Activated T-helper 17 cell treated with anti-CD3 and anti-CD28 coated beads, Interleukin-2, amount 50 U/mL, for 72 hours (primary cell): ENCODE measurements at places on chromosomes 4 and X. TPM values are rescaled to one million over a fixed set of nuclear protein-coding genes. Genes with fewer than 3 reads are reported as not detected.

The FGF5 gene
- total RNA-seq, result not detected

The FGF16 gene
- total RNA-seq, result not detected

The NPNT gene
- total RNA-seq, result not detected

The UNC5C gene
- total RNA-seq, result 0.13 TPM

DNA sequence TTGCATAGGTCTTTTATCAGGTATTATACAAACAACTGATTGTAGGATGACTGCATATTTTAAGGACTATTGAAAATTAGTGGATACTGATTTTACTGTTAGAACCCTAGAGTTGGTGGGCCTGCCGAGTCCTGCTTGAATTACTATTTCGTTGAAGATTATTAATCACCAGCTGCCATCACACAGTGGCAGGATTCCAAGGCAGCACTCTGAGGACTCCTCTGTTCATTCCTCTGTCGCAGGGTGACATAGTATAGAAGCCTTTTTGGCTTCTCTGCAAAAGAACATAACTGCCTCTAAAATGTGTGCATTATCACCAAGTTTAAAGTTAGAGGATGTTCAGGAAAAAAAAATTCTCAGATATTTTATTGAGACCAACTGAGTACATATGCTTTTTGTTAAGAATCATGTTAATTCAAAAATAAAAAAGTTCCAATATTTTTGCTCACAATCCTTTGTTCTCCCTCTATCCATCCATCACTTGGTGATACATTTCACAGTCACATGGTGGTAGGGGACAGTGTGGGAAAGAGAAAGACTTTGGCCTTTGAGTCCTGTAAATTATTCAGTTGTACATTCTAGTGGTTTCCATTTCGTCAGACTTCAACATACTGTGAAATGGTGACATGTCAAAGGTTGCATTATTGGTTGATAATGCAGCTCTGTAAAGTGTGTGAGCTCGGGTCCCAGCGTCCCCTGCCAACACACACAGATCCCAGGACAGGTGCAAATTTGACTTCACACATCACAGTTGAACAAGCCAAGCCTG lies 332.5 kb downstream of the GRID2 start:
- ATAC-seq, result no peak

GRCh38 chrX:18348047-18348446 lies 6.4 kb downstream of the SCML2 start:
- ATAC-seq, result no peak

- ATAC-seq, result peak; percentile 82
Observed at GRCh38 chr4:3880615-3881120, 114.5 kb downstream of the ADRA2C start.

DNA sequence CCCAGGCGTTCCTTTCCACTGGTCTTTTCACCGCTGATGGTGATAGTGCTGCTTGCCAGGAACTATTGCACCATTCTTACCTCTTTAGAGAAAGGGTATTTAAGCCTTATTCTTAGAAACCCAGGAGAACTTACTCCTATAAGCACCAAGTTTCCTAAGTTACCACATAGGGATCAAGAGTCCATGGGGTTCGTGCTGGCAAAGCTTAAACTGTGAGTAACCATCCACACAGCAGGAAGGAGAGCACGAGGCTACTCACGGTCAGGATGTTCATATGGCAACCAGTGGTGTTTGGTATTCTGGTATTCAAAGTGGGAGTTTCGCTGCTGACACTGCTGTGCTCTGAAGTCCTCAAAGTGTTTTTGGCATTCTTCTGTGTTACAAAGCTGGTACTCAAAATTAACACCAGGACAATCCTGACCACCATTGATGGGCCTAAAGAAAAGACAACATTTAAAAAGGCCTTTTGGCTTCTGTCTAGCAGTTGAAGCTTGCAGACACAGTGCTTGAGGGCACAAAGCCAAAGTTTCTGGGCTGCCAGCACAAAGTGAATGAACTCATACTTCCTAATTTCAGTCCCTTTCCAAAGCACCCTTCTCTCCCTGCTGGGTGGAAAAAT lies 256.9 kb downstream of the ADAMTS3 start:
- no peak for ATAC-seq

DNA sequence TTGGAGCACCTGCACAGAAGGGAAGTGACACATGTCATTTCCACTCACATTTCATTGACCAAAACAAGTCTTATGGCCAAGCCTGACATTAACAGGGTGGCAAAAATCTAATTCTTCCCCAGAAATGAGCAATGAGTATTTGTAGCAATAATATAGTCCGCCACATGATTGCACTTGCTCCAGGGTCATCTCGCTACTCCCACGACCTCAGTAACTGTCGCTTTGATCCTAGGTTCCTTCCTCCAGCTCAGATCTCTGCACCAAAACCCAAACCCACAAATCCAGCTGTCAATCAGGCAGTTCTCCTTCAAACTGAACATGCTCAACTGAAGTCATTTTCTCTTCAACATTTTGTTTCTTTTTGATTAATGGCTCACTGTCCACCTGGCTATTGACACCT lies 25.2 kb upstream of the PTTG2 start:
- ATAC-seq, result no peak

GRCh38 chrX:20252381-20253231 lies 14.1 kb downstream of the RPS6KA3 start:
- ATAC-seq, result peak; percentile 98
